ENCODE measurements at places on chromosomes 2 and 18.

GRCh38 chr2:42246562-42246961 lies 77.4 kb downstream of the EML4 start:
- no peak for DNase-seq

DNA sequence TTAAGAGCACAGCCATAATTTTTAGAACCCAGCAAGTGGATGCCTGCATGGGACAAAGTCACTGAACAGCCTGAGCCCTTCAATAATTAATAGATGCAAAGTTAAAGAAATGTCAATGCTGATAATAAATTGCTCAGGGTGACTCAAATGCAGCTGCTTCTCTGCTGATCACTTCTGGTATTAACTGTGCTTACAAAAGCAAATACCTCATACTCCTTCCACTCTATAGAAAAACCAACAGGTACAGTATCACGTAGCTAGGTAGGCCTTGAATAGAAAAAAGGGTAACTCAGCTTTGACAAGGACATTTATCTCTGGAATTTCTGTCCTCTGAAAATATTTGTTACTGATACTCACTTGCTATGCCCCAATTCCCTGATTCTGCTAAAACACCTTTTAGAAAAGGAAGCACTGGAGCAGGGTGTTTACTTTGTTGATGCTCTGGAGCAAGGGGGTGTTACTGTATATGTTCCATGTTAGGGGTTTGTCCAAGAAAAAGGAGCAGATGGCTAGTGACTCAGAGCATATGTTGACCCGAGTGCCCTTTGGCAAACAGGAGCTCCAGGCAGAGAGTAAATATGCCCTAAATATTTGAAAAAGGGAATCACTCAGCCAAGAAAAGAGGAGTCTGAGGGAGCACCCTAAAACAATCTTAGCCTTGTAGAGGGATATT lies 59.1 kb upstream of the RTN4 start:
- no peak for DNase-seq

DNA sequence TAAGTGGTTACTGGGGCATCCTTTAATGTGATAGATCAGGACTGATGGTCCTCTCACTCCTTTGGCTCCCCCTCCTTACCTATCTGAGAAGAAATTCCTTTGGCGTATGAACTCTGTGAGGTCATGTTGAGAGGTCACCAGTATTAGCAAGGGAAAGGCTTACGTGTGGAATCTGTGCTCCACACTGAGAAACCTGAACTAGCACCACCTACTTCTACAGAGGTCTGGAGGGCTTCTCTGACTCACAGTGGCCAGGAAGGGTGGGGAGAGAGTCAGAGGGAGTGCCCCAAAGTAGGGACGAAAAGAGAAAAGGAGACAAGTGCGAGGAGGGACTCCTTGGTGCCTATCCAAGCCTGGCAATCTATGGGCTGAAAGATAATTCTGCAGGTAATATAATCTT lies 348.6 kb downstream of the TNS1 start:
- no peak for DNase-seq

DNA sequence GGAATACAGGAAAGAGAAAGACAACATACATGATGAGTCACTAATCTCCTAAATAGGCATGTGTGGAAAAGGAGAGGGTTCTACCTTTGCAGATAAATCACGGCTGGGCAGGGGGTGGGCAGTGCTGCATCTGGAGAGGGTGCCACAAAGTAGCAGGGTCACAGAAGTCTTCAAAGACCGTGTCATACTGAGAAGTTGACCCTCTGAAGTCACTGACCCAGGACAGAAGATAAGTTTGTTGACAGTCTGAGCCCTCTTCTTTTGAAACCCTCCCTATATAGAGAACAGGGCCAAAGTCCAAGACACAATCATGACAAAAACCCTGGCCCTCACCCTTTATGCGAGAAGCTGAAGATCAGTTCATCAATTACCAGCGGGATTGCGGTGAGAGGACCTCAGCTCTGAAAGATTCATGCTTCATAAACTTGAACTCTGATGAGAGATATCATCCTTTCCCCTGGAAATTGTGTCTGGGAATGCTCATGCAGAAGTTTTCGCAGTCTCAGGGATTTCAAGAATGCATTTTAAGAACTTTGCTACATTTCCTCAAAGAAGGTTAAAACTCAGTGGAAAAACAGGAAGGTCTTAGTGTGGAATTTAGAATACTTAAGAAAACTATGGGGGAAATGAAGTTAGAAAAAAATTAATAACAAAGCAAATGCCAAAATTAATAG lies 129.5 kb downstream of the FAM124B start:
- DNase-seq = no peak

GRCh38 chr2:70078384-70078783 lies 8.9 kb upstream of the PCBP1 start:
- DNase-seq = no peak

GRCh38 chr2:175063741-175064140 lies 58.6 kb upstream of the CHN1 start:
- no peak for DNase-seq

GRCh38 chr2:4976407-4976806 lies 715.8 kb upstream of the SOX11 start:
- DNase-seq = no peak

DNA sequence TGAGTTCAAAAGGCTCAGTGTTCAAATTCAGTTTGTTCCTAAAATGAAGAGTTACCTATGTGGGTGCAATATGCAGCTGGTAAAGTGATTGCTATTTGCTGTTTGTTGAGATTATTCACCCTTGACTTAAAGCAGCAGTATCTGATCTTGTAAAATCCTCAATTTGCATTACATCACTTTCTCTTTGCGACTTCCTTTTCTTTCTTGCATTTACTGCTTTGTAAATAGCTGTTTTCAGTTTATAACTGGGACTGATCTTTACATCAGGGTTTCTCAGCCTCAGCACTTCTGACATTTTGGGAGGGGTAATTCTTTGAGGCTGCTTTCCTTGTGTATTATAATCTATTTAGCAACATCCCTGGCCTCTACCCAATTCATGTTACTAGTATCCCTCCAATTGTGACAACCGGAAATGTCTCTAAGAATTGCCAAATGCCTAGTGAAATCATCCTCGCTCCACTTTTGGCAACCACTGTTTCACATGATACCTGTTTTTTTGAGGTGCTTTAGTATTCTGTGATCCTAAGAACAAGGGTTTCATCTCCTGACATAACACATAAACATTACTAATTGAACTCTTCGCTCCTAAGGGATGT lies 12.1 kb upstream of the ERCC3 start:
- no peak for DNase-seq
